ENCODE measurements at places on chromosomes 13 and 19.

- no peaks in the 10 kb centered on the region for H3K27me3 ChIP-seq
- H3K27ac ChIP-seq, result peak overlapping the region; percentile 62
- no peak overlapping the region for H3K4me3 ChIP-seq
Observed at GRCh38 chr13:74073274-74073673, 60.9 kb downstream of the KLF12 start.

DNA sequence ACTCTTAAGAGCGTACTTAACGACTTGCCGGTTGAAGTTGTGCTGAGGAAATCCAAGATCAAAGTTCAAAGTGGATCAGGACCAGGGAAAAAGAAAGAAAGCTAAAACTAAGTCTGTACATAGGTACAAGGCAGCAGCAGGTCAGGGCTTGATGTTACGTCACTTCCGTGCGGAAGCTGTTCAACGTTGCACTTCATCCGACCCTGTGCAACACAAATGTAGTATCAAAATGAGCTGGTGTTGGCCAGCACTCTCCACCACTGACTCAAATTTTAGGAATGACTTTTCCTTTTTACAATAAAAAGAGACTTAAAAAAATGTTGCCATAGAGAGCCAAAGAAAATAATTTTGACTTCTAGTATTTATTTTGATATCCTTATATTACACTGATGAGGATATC lies 1315.4 kb downstream of the EFNB2 start:
- no peak overlapping the region for H3K4me3 ChIP-seq
- no peaks in the 10 kb centered on the region for H3K36me3 ChIP-seq
- DNase-seq, result no peak
- H3K27me3 ChIP-seq, result peaks cover 3% of the 10 kb centered on the region
- no peaks in the 10 kb centered on the region for H3K4me1 ChIP-seq

GRCh38 chr19:45485305-45486077 lies 11.4 kb downstream of the RTN2 start:
- peaks cover 7% of the 10 kb centered on the region for H3K4me1 ChIP-seq
- H3K4me3 ChIP-seq, result peak overlapping the region; percentile 89
- H3K36me3 ChIP-seq, result peaks cover 5% of the 10 kb centered on the region
- peak overlapping the region; percentile 92 for H3K27ac ChIP-seq
- DNase-seq, result peak; percentile 99

DNA sequence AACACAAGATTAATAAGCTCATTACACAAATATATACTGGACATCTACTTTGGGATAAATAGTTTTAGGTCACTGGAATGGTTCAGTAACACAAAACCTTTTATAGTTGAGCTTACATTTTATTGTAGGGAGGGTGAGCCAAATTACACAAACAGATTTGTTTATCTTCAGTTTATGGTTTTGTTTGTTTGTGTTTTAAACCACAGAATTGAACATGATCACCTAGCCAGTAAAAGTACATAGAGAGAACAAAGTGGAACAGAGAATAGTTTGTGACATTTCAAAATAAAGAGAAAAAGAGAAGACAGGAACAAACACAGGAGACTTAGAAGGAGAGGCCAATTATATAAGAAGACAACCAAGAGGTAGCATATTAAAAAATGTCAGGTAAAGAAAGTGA lies 1930.2 kb upstream of the PCDH20 start:
- H3K27ac ChIP-seq, result no peak overlapping the region
- H3K4me1 ChIP-seq, result peaks cover 5% of the 10 kb centered on the region
- no peak overlapping the region for H3K4me3 ChIP-seq
- no peaks in the 10 kb centered on the region for H3K27me3 ChIP-seq
- DNase-seq, result no peak
- no peaks in the 10 kb centered on the region for H3K36me3 ChIP-seq

DNA sequence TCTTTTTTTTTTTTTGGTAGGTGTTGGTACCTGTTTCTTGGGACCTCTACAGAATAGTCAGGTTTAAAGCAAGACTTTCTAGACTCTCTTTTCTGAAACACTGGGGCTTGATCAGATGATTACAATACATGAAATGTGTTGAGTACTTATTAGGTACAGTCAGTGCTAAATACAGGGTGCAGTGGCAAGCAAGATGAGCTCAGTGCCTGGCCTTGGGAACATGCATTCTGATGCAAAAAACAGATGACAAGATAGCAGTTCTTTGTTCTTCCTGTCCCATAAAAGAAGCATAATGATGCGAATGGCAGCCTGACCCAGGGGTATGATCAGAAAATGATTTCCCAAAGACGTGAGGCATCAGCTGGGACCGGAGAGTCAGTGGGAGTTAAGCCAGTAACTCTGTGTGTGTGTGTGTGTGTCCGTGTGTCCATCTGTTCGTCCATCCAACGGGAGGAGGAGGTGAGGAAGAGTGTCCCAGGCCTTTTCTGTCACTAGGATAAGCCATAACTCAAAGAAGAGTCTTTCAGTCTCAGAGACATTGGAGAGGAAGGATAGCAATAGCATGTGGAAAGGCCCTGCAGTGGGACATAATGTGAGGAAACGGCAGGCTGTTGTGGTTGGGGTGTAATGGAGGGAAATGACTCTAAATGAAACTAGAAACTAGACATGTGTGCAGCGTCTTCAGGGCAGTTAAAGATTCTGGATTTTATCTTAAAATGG lies 32.2 kb downstream of the SLAIN1 start:
- H3K36me3 ChIP-seq, result peaks cover 22% of the 10 kb centered on the region
- peak overlapping the region; percentile 28 for H3K27ac ChIP-seq
- no peaks in the 10 kb centered on the region for H3K27me3 ChIP-seq
- no peak overlapping the region for H3K4me3 ChIP-seq
- H3K4me1 ChIP-seq, result peaks cover 29% of the 10 kb centered on the region

- H3K4me1 ChIP-seq, result peaks cover 29% of the 10 kb centered on the region
- H3K36me3 ChIP-seq, result peaks cover 42% of the 10 kb centered on the region
- peak; percentile 68 for DNase-seq
- no peak overlapping the region for H3K27ac ChIP-seq
- no peak overlapping the region for H3K4me3 ChIP-seq
Observed at GRCh38 chr19:2207991-2208860, 27.9 kb downstream of the PLEKHJ1 start.

- H3K36me3 ChIP-seq, result peaks cover 4% of the 10 kb centered on the region
- peaks cover 31% of the 10 kb centered on the region for H3K4me1 ChIP-seq
- DNase-seq, result no peak
- no peaks in the 10 kb centered on the region for H3K27me3 ChIP-seq
- H3K27ac ChIP-seq, result no peak overlapping the region
Observed at GRCh38 chr13:37648609-37649008, 50.0 kb upstream of the POSTN start.

DNA sequence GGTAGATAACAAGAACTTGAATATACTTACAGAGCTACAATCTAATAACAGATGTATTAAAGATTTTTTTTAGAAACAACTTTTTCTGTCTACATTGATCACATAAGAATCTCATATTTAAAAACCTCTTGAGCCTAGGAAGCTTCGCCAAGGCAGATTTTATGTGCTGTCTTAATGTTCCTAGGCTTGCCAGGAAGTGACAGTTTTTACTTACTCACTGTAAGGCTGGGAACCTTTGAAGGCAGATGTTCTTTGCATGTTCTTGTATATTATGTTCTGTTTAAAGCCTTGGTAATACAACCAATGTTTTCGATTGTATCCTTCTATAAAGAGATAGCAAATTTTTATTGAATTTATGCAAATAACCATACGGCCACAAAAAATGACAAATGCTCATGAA lies 492.7 kb downstream of the GPC5 start:
- H3K36me3 ChIP-seq, result no peaks in the 10 kb centered on the region
- no peak overlapping the region for H3K4me3 ChIP-seq
- no peak for DNase-seq
- no peaks in the 10 kb centered on the region for H3K4me1 ChIP-seq
- no peak overlapping the region for H3K27ac ChIP-seq
- no peaks in the 10 kb centered on the region for H3K27me3 ChIP-seq

DNA sequence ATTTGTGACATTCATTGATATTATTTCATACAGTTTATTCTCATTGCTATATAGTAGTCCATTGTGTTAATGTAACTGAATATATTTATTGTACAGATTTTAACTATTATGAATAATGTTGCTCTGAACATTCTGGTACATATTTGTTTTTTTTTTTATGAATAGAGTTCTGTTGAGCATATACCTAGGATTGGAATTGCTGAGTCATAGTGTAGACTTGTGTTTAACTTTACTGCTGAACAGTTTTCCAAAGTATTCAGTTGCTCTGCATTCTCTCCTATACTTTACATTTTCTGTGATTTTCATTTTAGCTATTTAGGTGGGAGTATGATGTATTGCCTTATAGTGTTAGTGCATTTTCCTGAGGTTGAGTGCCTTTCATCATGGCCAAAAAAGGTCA lies 97.5 kb downstream of the MAB21L1 start:
- DNase-seq, result no peak
- no peaks in the 10 kb centered on the region for H3K27me3 ChIP-seq
- H3K4me3 ChIP-seq, result no peak overlapping the region
- peaks cover 5% of the 10 kb centered on the region for H3K4me1 ChIP-seq
- H3K36me3 ChIP-seq, result no peaks in the 10 kb centered on the region
- no peak overlapping the region for H3K27ac ChIP-seq

- DNase-seq, result no peak
- H3K4me3 ChIP-seq, result no peak overlapping the region
- no peaks in the 10 kb centered on the region for H3K36me3 ChIP-seq
- H3K27me3 ChIP-seq, result no peaks in the 10 kb centered on the region
- H3K4me1 ChIP-seq, result peaks cover 25% of the 10 kb centered on the region
Observed at GRCh38 chr13:39536274-39536673, 66.7 kb downstream of the LHFPL6 start.

DNA sequence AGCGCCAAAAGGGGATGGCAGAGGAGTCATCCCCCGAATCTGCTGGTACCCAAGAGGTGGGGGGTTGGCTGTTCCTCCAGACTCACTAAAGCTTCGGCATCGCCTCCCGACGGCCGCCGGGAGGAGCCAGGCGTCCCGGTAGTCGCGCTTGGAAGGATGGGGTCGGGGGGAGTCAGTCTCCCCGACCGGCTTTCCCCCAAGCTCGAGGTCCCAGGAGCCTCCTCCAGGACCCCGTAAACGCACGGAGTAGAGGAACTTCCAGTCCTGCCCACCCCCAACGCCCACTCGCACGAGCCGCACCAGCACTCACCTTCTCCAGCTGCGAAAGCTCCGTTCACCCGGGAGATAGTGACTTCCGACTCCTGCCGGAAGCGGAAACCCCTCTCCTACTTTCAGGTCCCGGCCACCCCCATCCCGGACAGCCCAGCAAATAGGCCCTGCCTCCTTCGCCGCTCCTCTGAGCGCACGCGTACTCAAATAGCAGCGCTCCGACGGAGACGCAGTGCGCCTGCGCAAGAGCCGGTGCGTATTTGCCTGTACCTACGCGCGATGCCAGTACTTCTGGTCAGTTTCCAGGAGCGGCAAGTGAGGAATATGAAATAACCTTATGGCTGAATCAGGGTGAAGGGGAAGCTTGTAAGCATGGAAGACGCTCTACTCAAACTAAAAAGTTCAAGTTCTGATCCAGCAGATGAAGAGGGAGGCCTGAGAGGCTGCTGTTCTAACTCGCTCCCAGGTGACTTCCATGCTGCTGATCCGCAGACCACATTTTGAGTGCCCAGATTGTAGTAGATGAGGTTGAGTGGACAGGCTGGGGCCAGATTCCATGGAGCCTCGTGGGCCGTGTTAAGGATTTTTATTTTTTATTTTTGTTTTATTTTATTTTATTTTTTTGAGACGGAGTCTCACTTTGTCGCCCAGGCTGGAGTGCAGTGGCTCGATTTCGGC lies at the start of gene ELOF1:
TSS of gene ELOF1 (minus strand) at position 350 of the 948 bp plus-strand sequence. CDS start 4,883 bp downstream, outside the sequence.
- peaks cover 39% of the 10 kb centered on the region for H3K4me1 ChIP-seq
- H3K27me3 ChIP-seq, result peaks cover 10% of the 10 kb centered on the region
- peaks cover 7% of the 10 kb centered on the region for H3K36me3 ChIP-seq
- H3K27ac ChIP-seq, result peak within 1 kb of the TSS; percentile 64

GRCh38 chr19:38735257-38735686 lies 9.0 kb downstream of the CAPN12 start:
- H3K27ac ChIP-seq, result no peak overlapping the region
- H3K4me1 ChIP-seq, result peaks cover 13% of the 10 kb centered on the region
- H3K36me3 ChIP-seq, result peaks cover 13% of the 10 kb centered on the region
- DNase-seq, result peak; percentile 44

GRCh38 chr19:34348899-34349487 lies 16.0 kb upstream of the GPI start:
- no peaks in the 10 kb centered on the region for H3K27me3 ChIP-seq
- no peak for DNase-seq
- H3K4me3 ChIP-seq, result no peak overlapping the region

- peaks cover 12% of the 10 kb centered on the region for H3K27me3 ChIP-seq
- H3K36me3 ChIP-seq, result peaks cover 34% of the 10 kb centered on the region
- H3K27ac ChIP-seq, result peak overlapping the region; percentile 99
- peaks cover 48% of the 10 kb centered on the region for H3K4me1 ChIP-seq
Observed at GRCh38 chr19:29212356-29212647, 649 bp downstream of the UQCRFS1 start.

DNA sequence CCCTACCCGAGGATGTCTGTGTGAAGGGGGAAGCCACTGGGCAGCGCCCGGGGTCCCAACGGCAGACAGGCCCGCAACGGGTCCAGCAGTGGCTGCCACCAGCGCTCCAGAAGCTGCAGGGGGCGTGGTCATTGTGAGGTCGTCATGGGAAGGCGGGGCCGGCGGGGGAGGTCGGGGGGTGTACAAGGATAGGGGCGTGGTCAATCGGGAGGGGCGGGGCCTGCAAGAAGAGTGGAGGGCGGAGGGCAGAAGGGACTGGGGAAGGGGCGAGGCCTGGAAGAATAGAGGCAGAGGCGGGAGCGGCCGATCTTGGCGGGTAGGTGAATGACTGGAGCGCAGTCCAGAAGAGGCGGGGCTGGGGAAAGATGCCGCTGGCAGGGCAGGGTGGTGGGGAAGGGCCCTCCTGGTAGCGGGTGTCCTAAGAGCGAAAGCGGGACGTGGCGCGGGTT lies 4.4 kb downstream of the FUZ start:
- H3K4me1 ChIP-seq, result peaks cover 47% of the 10 kb centered on the region
- H3K4me3 ChIP-seq, result peak overlapping the region; percentile 85
- peaks cover 7% of the 10 kb centered on the region for H3K27me3 ChIP-seq
- H3K27ac ChIP-seq, result peak overlapping the region; percentile 55
- H3K36me3 ChIP-seq, result peaks cover 9% of the 10 kb centered on the region

GRCh38 chr19:47729799-47730520 lies 15.4 kb upstream of the NOP53 start:
- DNase-seq, result peak; percentile 79
- H3K4me3 ChIP-seq, result peak overlapping the region; percentile 83
- H3K4me1 ChIP-seq, result peaks cover 12% of the 10 kb centered on the region
- H3K36me3 ChIP-seq, result no peaks in the 10 kb centered on the region
- H3K27me3 ChIP-seq, result peaks cover 32% of the 10 kb centered on the region

DNA sequence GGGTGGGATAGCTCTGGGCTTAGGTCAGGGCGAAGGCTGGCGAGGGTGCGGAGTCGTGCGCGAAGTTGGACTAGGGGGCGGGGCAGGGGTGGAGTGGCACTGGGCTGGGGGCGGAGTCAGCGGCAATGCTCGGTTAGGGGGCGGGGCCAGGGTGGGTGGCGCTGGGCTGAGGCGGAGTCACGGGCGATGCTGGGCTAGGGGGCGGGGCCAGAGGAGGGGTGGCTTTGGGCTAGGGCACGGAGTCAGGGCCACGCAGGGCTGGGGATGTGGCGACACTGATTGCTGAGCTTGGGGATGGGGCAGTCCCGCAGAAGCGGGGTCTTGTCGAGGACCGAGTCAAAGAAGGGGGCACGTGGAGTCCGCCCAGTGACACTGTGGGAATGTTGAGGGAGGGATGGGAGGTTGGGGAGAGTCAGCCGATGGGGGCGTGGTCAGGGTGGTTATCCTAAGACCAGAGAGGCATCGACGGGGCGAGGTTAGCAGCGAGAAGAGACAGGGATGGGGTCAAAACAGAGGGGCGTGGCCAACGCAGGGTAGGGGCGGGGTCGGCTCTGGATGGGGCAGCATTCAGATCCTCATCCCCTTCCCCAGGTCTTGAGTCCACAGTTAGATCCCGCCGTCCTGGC lies 8.7 kb downstream of the HOMER3 start:
- peak; percentile 97 for DNase-seq
- H3K4me1 ChIP-seq, result peaks cover 21% of the 10 kb centered on the region
- H3K4me3 ChIP-seq, result peak overlapping the region; percentile 59
- H3K36me3 ChIP-seq, result peaks cover 42% of the 10 kb centered on the region
- H3K27ac ChIP-seq, result peak overlapping the region; percentile 90

Measured in nephron progenitor cell (in vitro differentiated cells).